ENCODE measurements at places on chromosomes 7 and 10.

- no peak for DNase-seq
These were observed 184.6 kb downstream of the HIBADH start for GRCh38 chr7:27478084-27478483.

DNA sequence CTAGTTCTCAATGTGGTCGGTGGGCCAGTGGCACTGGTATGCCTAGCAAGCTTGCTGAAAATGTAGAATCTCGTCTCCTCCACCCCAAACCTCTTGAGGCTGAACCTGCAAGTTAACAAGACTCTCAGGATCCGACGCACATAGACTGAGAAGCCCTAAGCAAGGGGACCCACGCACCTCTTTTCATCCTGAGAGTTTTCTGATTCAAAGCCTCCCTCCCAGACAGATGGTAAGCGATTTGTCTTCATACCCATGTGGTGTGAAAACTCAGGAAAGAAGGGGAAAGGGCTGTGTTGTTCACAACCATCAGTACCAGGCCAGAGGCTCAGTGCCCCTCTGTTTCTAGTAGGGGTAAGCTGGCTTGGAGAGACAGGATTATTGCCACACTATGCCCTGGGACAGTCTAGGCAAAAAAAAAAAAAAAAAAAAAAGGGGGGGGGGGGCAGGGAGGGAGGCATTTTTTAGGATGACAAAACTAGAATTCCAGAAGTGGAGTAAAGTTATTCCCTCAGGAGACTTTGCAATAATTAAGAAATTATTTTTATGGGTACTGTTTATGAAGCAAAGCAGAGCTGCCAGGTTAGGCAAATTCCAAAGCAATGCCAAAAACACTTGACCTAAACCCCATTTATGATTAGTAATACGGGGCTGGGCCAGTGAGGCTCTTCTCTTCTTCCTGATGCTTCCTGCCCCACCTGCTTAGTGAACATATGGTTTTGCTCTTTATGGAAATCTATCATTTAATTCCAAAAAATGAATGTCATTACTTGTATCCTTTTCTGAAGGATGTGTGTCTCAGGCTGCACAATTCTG, 117.6 kb upstream of the PDLIM1 start:
- no peak for DNase-seq

DNA sequence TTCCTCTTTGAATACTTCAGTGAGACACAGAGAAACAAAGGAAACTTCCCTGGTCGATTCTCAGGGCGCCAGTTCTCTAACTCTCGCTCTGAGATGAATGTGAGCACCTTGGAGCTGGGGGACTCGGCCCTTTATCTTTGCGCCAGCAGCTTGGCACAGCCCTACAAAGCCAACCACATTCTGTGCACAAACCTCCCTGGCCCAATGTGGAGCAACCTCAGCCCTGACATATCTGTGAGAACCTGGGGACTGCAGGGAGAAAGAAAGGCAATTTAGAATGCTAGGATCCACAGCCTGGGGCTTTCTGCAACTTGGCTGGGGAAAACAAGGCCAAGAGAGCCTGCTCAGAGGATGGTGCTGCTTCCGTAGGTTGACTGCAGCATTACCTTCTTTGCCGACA, 63.5 kb upstream of the PRSS58 start:
- DNase-seq: no peak

DNA sequence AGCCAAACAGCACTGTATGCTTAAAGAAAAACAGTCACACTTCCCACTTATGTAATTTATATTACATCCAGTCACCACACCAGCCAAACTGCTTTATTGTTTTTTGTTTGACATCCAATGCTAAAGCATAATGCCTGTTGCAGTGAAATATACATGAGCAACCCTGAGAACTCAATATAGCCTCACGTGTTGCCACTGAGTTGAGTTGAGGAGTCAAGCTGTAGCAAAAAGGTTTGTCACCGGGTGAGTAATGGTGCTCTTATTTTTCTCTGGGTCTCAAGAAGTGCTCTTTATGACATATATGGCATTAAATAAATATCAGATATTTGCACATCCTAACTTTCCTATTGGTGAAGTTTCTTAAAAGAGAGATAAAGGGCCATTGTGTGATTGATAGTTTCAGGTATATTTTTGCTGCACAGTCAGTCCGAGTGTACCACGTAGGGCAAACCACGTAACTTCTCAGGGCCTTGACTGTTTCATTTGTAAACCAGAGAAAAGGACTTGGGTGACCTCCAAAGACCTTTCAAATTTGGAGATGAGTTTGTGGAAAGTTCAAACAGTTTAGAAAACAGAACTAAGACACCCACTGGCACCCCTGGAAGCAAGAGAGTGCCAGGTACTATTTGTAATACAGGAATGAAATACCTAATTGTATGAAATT, 168.5 kb downstream of the CFTR start:
- no peak for DNase-seq

DNA sequence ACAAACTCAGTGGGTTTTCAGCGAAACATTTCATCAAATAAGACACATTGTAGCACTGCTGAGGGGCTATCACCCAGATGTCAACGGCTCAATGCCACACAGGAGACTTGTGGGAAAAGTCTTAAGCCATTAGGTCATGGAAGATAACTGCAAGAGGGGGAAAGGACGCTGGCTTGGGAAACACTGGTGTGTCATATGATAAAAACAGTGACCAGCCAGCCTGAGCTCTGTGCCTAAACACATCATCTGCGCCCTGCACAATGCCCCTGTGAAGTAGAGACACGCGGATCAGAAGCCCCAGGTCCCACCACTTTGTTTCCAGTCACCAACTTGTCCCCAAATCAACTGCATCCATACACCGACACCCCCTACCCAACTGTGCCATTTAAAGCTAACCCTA, 116.7 kb downstream of the TNS3 start:
- DNase-seq: no peak

DNA sequence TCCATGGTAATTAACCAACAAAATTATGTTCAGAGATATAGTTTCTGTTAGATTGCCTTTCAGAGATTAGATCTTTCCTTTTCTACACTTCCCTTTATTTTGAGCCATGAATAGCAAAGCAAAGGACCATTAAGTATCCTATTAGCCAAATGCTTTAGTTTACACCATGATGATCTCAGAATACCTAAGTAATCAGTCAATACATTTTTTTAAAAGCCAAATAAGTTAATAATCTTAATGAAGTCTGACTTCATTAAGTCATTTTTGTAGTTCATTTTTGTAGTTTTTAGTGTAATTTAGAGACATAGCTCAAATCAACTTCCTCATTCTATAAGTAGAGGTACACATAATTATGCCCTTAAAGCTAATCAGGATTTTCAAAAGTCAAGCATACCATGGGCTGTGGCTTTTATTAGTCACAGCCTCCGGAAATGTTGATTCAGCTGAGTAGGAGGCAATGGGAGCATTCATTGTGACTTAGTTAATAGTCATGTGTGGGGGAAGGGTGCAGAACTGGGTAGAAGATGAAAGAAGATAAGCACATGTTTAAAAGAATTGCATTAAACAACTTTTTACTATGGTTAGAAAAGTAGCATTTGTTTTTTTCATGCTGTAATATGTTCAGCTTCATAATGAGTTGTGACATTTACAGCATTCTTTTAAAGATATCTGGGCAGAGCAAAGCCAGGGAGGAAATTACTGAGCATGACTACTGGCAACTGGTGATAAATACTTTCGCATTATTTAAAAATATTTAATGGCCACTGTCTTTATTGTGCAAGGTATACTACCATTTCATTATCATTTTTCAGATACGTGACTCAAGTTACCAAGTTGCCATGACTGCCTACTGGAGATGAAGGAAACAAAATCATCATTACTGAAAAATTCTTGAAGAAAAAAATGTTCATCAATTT, 57.3 kb upstream of the CCDC71L start:
- no peak for DNase-seq

GRCh38 chr7:71095266-71095860, 36.6 kb upstream of the GALNT17 start:
- DNase-seq: no peak

DNA sequence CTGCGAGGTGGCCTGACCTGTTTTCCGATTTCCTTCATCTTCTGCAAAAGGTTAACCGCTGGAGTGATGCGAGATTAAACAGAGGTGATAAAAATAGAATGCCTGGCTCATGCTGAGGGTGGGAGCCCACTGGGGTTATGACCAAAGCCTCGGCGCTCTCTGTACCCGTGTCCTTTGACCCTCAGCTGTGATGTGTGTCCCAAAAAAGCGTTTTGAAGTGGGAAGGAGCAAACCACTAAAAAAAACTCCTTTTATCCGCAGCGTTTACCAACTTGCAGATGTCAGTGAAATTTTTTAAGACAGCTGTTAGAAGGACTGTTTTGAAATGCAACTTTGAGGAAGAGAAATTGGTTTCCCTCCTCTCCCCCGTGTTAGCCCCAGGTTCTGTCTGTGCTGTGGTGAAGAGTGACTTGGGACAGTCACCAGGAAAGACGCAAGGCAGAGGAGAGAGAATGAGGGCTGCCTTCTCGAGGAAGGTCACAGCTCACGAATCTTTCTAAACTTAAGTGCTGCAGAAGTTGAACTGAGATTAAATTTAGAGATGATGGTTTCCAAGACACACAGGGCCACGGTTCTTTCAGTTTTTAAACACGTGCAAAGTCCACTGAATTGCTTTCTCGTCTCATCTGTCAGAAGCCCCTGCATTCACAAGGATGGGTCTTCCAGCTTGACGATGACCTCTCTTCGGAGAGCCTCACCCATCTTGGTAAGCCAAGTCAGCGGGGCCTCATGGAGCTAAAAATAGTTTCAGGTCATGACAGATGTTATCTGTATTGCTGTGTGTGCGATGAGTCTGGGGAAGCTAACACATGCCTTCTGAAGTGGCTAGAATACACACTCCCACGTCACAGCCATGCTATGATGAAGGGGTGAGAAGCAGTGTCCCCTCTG, 27.6 kb downstream of the AMZ1 start:
- DNase-seq: no peak

GRCh38 chr10:75801121-75801520, 369.7 kb downstream of the LRMDA start:
- no peak for DNase-seq

DNA sequence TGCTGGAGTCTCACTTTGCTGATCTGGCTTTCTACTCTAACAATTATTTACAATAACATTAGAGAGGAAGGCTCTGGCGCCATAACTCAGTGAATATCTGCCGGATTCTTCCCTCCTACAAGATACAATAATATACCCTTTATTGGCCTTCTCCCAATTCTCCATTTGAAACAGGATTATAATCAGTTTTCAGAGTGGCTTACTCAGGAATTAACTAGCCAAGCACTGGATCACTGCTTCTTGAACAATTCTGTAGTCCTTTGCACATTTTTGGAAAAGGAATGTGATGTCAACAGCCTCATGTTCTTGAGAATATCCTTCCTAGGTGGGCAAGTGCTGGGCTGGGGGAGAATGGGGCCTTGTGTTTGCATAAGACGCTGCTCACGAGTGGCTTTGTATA, 125.9 kb downstream of the HIPK2 start:
- DNase-seq: no peak

DNA sequence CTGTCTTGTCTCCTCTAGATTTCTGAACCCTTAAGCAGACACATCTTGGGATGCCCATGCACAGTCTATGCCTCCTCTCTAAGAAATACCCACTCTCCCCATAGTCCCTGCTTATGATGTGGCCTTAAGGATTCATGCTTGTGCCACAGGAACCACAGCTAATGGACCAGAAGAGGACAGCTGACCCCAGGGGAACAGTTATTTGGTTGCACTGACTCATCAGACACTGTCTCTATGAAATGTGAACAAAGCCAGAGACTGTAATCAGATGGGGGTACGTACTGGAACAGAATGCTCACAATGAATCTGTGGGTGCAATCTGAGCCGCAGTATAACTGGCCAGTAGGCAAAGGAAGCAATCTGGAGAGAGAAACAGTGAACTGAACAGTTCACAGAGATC, 121.9 kb downstream of the USP6NL start:
- no peak for DNase-seq

- DNase-seq: no peak
These were observed 75.5 kb downstream of the GRID1 start for GRCh38 chr10:86290933-86291615.

DNA sequence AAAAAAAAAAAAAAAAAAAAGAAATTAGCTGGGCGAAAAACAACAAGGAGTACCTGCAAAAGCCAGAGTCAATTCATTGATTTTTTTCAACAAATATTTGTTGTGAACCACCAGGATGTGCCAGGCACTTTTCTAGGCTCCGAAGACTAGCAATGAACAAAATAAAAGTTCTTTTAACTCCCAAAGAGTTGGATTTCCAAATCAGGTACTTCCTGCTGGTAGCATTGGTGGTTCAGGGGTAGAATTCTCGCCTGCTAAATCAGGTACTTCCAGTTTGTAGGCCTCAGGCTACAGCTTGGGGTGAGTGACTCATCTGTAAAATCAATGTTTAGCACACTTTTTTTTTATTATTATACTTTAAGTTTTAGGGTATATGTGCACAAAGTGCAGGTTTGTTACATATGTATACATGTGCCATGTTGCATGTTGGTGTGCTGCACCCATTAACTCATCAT, 10.9 kb downstream of the PPA1 start:
- DNase-seq: no peak

DNA sequence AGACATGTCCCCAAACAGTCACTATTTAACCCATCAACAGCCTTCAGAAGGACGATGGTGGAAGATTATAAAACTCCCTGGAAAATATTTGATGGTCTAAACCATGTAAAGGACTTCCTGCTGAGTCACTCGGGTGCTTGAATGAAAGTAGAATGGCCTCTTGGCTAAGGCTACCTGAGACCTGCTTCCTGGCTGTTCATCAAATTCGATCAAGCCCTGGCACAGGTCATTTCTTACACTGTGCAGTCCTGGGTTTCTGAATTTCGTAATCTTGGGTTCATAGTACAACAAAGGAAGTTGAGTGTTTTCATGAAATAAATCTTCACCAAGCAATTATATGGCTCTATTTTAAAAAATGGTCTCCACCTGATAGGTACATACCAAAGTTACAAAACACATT, 260.3 kb upstream of the RNF32 start:
- no peak for DNase-seq

DNA sequence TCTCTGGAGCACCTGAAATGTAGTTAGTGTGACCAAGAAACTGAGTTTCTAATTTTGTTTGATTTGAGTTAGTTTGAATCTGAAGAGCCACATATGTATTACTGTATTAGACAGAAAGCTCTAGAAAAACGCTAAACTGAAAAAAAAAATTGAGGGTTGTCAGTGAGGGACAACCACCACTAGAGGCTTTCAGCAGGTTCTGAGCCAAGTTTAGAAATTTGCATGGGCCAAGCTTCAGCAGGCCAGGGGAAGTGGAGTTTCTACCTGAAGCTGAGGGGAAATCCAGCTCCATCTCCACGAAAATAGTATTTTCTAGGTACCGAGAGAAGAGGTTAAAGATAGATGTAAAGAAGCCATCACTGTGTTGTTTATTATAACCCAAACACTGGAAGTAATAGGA, 77.9 kb upstream of the PLXNA4 start:
- no peak for DNase-seq

GRCh38 chr7:111183321-111183720, 92.4 kb downstream of the LRRN3 start:
- DNase-seq: no peak

GRCh38 chr7:69599955-69600709, 1.9 kb downstream of the AUTS2 start:
- peak; percentile 55 for DNase-seq

All from right cardiac atrium (tissue), 5 donors.